NCI-H345 (cell line): ENCODE measurements at places on chromosomes 3 and 15.

- DNase-seq: peak; percentile 54
Measured at GRCh38 chr3:191051037-191051436, 148.0 kb upstream of the OSTN start.

DNA sequence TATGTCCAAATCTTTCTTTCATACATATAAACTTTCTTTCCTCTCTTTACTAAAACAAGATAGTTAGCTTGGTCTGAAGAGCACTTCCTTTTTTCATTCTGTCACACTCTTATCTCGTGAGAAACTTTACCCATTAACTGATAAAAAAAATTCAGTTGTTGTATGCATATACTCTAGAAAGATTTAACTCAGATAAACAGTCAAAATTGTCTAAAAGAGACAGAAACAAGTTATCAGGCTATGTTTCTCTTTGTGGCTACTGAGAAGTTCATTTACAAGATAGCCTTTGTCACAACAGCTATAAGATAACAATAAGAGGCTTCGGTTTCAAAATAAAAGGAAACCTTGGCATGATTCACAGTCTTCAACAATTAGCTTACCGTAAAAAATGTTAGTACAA is 235.7 kb upstream of the ATP10A start:
- DNase-seq: no peak

DNA sequence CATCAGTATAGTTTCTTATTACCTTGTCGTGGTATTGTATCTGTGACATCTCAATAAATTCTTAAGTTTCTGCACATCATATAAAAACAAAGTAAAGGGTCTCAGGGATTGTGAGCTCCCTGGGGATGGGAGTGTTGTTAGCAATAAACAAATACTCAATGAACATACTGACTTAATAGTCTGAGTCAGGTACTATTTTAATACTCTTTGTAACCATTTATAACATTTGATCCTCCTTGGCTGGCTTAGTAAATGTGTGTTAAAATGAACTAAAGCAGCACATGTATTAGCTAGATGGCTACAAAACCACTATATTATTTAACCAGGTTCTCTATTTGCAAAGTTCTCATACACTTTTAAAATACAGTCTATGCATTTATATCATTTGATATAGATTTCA is 1.8 kb downstream of the ICE2 start:
- no peak for DNase-seq

GRCh38 chr15:88913017-88913849 is at the start of gene MFGE8:
MFGE8 (minus strand) TSS chr15:88913379; CDS start chr15:88913319, 60 bp downstream.
- DNase-seq: peak; percentile 58

GRCh38 chr15:62035256-62035924 is 24.9 kb downstream of the VPS13C start:
- no peak for DNase-seq

- peak; percentile 60 for DNase-seq
Measured at GRCh38 chr15:37709669-37710068, 224.8 kb upstream of the TMCO5A start.

DNA sequence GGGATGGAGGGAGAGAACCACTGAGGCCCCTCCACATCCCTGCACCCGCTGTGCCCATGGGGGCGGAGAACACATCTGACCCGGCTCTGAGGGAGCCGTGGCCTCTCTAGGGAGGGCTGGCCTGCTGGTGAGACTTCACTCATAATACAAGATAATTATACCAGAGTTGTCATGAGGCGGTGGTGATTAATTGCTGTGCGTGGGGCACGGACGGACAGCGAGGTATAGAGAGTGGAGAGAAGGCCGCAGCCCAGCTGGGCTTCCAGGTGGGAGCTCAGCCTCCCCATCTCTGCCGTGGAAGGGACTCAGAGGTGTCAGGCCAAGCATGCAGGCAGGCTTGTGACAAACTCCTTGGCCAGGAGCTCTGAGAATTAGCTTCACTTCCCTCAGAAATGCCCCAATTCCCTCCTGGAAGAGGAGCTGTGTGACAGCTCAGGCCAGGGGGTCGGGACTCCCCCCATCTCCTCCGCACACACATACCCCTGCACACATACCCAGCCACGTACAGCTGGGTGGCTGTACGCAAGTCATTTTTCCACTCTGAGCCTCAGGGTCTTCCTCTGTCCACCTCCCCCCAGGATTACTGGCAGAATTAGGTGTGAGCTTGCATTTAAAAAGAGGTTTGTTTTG is 6.0 kb upstream of the GATA2 start:
- no peak for DNase-seq

DNA sequence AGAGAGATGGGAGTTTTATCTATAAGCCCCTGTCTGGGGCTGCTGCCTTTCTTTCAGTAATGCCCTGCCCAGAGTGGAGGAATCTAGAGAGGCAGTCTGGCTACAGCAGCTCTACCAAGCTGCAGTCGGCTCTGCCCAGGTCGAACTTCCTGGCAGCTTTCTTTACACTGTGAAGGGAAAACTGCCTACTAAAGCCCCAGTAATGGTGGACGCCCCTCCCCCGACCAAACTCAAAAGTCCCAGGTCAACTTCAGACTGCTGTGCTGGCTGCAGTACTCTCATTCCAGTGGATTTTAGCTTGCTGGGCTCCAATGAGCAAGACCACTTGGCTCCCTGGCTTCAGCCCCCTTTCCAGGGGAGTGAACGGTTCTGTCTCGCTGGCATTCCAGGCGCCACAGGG is 65.9 kb upstream of the RARB start:
- DNase-seq: no peak

DNA sequence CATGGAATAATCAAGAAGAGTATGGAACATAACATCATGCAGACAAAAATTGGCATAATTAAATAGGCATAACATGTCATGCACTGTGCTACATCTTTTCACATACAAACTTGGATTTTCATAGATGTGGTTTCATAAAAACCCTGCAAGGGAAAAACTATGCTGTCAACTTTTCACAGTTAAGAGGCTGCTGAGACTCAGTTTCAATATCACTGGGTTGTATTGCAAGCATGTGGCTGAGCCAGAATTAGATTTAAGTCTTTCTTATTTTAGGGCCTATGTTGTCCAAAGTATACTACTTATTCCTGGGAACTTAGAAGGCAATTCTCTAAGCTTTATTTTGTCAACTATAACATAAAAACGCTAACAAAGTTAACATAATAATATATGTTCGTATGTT is 70.7 kb upstream of the LSAMP start:
- DNase-seq: no peak

DNA sequence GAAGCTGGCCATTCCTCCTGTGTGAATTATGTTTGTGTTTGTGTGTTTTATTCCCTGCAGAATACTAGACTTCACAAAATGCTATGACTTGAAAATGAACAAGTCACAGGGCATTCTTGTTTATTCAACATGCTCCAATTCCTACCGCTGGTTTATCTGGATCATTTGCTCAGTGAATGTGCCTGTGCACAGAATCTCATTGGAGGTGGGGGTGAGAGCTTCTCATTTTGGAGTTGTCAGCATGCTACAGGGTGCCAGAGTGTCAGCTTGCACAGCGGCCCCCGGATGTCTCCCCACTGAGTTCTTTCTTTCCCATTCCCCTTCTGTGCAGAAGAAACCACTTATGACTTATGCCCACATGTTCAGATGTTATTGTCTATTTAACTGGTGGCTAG is 428.7 kb downstream of the ROBO2 start:
- DNase-seq: no peak

GRCh38 chr15:62254137-62254934 is 89.3 kb upstream of the C2CD4B start:
- peak; percentile 61 for DNase-seq

GRCh38 chr3:169563775-169564059 is 99.8 kb downstream of the MECOM start:
- no peak for DNase-seq

DNA sequence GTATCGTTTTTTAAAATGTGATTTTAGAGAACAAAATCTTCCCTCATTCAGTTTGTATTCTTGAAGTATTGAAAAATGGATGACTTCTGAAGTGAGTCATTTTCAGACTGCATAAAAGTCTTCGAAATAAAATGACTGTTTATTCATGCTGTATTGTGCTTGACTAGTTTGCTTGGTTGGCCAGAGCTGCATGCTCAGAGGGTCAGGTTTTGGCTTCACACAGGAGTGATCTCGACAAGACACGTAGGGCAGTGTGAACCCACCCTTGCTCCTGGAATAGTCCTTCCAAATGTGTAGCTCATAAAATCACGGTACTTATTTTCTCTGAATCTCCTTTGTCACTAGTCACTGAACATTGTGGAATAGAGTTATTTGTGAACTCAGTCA is 73.3 kb downstream of the FNDC3B start:
- no peak for DNase-seq
